ENCODE measurements at places on chromosomes 4 and X. TPM values are rescaled to one million over a fixed set of nuclear protein-coding genes. Genes with fewer than 3 reads are reported as not detected.

DNA sequence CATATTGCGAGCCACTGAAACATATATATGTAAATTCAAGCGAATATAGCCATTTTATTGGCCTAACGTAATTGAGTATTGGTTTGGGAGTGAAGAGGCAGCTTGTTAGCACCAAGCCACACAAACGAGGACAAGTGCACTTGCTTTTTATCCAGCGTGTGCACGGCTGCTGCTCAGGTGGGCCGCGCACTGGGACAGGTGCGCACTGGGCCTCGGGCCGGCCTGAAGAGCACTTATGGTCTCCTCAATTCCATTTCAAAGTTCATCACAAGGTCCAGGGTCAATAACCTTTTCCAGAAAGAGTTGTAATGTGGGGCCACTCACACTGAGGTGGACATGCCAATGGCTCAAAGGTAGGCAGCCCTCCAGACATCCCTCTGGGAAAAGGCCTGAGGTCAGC lies 95.9 kb downstream of the ATP8A1 start:
- DNase-seq: no peak

DNA sequence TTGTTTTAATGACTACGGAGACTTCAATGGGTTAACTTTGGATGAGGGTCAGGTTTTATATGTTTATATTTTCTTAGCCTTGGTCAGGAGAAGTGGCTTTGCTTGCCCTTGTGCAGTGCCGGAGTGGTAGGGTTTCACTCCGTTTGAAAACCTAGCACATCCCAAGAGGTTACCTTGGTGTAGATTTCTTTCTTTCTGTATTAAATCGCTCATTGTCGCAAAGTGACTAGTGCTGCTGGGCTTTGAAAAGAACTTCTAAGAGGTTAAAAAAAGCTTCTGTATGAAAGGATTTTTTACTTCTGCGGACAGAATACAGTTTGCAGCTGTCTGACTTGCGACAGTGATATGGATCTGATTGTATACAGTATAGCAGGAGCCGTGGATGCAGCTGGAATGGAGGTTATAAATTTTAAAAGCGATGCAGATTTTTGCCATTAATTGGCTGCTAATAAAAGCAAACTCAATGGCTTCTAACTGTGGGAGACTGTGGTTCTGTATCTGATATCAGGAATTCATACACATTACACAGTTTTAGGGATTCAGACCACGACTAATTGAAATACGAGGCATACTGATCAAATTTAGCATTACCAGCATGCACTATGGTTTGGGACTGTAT lies 340.9 kb upstream of the PITX2 start:
- no peak for DNase-seq

GRCh38 chr4:56768763-56769162 lies 52.7 kb downstream of the SPINK2 start:
- DNase-seq: no peak

DNA sequence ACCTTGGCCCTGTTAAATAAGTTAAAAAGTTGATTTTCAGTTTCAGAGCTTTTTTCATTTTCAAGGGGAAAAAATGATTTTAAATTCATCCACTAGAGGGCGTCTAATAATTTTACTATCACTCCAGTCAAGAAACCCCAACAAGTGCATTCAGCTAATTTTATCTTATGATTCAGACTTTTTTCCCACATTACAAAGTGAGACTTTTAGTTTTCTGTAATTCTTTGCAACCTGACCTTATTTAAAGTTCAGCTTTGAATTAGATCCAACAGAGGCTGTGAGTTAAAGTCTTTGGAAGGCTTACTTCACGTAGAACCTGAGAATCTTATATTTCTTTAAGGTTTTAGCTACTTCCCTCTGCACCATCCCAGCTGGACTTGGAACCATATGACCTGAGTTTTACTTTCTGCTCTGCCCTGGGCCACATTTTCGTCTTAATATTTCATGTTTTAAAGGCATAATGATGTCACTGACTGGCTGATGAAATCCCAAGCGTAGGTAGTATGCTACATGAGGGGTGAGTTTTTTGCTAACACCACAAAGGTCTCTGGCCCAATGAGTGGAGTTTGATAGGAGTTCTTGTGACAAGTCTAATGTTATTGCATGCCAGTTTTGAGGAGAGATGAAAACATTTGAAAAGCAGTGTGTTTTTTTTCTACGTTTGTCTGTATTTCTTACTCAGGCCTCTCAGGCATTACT lies 7.2 kb downstream of the GNRHR start:
- DNase-seq: peak; percentile 10

- DNase-seq: peak; percentile 68
Measured at GRCh38 chr4:18733961-18734360, 712.4 kb upstream of the LCORL start.

DNA sequence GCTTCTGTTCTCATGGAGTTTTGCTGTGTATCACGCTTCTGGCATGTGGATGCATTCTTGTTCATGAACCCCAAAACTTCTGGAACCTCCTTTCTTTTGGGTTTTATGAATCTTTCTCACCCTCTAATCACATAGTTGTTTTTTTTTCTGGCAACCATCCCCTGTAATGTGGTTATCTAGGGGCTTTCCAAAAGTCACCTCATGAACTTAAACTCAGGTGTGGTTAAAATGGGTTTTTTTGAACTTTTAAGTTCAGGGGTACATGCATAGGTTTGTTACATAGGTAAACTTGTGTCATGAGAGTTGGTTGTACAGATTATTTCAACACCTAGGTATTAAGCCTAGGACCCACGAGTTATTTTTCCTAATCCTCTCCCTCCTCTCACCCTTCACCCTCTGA lies 1099.4 kb upstream of the SLIT2 start:
- no peak for DNase-seq

Gene IL9R
- 0.27 TPM for polyA plus RNA-seq

Gene CENPVL2
- not detected for polyA plus RNA-seq

Gene PABPC1L2A
- 0.07 TPM for polyA plus RNA-seq

DNA sequence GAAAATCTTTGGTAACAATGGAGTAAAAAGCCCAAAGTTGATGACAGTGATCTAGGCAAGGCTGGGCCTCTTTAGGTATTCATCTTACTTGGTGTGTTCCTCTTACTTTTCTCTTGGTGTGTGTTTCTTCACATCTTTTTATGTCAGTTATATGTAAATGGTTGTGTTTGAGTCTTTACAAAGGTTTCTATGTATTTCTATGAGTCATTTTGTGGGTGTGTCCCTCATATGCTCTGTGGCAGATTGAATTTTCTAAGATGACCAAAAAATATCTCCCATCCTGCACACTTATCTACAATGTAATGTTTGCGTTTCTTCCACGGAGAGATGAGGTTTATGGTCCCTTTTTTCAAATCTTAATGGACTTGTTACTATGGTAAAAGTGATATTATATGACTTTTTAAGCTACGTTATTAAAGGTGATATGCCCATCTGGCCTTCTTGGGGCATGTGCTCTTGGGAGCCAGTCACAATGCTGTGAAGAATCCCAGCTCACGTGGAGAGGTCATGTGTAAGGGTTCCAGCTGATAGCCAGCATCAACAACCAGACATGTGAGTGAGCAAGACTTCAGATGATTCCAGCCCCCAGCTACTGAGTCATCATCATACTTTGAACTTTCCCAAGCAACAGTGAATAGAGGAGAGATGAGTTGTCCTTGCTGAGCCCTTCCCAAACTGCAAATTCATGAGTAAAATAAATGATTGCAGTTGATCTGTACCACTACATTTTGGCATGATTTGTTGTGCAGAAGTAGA lies 126.9 kb downstream of the CBLL2 start:
- DNase-seq: no peak

DNA sequence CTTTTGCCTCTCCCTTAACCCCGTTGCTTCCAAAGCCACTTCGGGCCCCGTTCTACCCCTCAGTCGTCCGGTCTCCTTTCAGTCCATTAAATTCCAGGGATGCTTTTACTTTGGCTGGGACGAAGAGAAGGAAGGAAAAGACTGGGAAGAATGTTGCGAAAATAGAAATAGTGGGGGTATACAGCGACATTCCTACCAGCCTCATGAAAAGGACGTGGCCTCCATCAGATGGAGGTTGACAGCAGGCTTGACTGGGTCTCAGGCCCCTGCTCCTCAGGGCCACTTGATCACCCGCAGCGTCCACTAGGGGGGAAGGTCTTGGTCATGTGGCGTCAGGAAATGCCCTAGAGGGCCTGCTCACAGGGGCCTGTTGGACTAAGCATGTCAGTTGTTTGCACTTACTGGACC lies 657 bp upstream of the ANKRD50 start:
- peak; percentile 79 for DNase-seq

GRCh38 chrX:37875675-37876074 lies 28.3 kb upstream of the DYNLT3 start:
- no peak for DNase-seq

DNA sequence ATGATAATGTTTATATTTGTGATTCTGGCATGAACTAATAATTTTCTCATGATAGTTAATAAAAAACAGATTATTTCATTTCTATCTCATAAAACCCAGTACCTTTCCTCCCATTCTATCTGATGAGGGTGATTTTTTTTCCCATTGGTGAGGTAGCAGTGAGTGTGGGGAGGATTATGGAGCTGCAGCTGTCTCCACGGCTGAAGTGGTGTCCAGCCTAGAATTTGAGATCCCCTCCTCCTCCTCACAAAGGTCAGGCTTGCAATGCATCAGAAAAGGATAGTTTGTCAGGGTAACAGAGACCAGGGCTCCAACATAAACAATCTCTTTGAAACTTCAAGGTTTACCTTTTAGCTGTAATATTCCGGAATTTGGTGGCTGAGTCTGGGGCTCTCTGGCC lies 60.9 kb downstream of the C4orf51 start:
- no peak for DNase-seq

Gene SSX2B
- not detected for polyA plus RNA-seq

Gene ARHGEF6
- polyA plus RNA-seq: 23.7 TPM

Gene CT55
- polyA plus RNA-seq: 0.50 TPM

DNA sequence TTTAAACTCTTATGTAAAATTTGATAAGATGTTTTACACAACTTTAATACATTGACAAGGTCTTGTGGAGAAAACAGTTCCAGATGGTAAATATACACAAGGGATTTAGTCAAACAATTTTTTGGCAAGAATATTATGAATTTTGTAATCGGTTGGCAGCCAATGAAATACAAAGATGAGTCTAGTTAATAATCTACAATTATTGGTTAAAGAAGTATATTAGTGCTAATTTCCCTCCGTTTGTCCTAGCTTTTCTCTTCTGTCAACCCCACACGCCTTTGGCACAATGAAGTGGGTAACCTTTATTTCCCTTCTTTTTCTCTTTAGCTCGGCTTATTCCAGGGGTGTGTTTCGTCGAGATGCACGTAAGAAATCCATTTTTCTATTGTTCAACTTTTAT lies at the start of gene ALB:
Gene ALB, plus strand, starts transcription at position 246 of the 400 bp plus-strand sequence. Its CDS starts 41 bp downstream, at position 287.
- no peak for DNase-seq

GRCh38 chrX:19127649-19128168 lies 5.4 kb upstream of the ADGRG2 start:
- DNase-seq: no peak

DNA sequence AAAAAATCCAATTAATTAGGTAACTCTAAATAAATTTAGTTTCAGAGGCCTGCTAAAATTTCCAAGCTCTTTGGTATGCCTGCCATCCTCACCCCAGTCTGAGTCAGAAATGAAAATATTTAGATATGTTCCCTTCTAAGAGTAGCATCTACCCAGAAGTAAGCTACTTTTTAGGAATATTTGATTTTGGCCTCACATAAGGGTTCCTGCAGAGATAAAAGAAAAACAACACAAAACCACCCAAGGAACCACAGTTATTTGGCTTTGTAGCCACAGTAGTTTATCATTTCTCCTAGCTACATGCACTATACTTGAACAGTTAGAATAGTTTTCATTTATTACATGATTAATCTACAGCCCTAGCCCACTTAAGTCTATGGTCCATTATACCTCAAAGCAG lies 192.6 kb upstream of the FAM241A start:
- no peak for DNase-seq

GRCh38 chrX:79412972-79413371 lies 45.8 kb upstream of the ITM2A start:
- no peak for DNase-seq

DNA sequence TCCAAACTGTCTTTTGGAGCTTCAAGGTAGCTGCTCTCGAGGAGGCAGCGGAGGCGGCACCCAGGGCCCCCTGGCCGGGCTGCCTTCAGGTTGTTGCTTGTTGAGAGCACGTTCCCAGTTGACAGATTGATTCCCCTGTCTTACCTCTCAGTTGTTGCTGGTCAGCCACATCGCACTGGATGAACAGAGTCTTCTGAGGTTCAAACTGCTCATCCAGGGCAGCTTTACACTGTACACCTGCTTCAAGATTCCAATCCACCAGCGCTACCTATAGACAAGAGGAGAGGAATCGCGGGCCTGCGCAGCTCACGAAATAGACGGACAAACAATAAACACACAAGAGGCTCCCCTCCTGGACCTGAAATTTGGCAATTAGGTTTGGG lies 497 bp downstream of the HPGD start:
- DNase-seq: peak; percentile 9

Gene ENPEP
- 49.6 TPM for polyA plus RNA-seq

Data from right lung (tissue), 10 donors.